Heart right ventricle (tissue), 16 donors: ENCODE measurements at places on chromosomes 5 and 9. TPM values are rescaled to one million over a fixed set of nuclear protein-coding genes. Genes with fewer than 3 reads are reported as not detected.

DNA sequence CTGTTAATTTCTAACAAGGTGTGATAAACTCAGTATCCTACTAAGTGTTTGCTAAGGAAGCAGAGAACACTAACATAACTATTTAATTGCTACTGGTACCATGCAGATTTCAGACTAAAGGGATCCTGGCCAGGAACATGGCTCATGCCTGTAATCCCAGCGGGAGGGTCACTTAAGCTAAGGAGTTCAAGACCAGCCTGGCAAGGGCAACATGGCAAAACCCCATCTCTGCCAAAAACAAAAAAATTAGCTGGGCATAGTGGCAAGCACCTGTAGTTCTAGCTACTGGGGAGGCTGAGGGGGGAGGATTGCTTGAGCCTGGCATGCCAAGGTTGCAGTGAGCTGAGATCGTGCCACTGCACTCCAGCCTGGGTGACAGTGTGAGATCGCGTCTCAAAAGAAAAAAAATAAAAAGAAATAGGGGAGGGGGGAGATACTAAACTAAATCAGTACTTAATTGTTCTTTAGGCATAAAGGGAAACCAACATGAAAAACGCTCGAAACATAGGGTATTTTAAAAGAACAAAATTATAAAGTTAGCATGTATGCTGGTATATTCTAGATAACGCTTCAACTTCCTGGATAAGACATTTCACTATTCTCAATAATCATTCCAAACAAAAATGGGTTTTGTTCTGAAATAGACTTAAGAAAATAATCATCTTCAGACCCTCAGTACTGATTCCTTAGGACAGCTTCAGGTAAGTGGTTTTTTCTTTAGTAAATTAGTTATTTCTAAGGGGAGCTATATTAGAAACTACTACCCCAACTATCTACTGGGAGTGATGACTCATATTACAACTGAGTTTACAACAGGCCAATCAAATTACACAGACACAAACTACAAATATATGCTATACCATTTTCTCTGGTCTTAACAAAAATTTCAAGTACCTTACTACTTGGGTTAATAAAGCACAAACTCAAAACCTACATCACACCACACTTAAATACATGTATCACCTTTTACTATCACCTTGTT is 3.5 kb downstream of the PANK3 start:
- no peak for DNase-seq
- no peaks in the 10 kb centered on the region for H3K36me3 ChIP-seq
- no peak overlapping the region for H3K4me3 ChIP-seq
- peaks cover 26% of the 10 kb centered on the region for H3K4me1 ChIP-seq
- no peaks in the 10 kb centered on the region for H3K27me3 ChIP-seq

GRCh38 chr5:33523208-33523771 is 82.5 kb downstream of the TARS1 start:
- H3K36me3 ChIP-seq = no peaks in the 10 kb centered on the region
- no peaks in the 10 kb centered on the region for H3K4me1 ChIP-seq
- H3K27ac ChIP-seq = no peak overlapping the region
- H3K4me3 ChIP-seq = no peak overlapping the region

CCDC171 gene
- 1.9 TPM for total RNA-seq

TLX3 gene
- not detected for total RNA-seq

DNA sequence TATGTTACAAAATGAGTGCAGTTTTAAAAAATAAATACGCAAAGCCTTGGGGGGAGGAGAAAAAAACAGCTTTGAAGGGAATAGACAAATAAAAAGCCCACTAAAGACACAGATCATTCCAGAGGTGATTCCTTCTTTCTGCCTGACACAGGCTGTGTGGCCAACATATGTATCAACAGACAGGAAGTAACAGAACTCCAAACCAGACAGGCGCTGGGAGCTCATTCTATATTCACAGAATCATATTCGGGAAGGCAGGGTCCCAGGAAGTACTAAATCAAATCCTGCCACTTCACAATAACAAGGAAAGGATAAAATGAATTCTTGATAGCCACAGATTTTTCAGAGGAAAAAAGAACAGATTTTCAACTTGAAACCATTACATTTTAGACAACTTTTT is 62.1 kb downstream of the SEMA5A start:
- no peaks in the 10 kb centered on the region for H3K36me3 ChIP-seq
- no peak overlapping the region for H3K4me3 ChIP-seq
- H3K4me1 ChIP-seq = no peaks in the 10 kb centered on the region
- no peaks in the 10 kb centered on the region for H3K27me3 ChIP-seq
- H3K27ac ChIP-seq = no peak overlapping the region

ECSCR gene
- 16.3 TPM for total RNA-seq

OR13C8 gene
- total RNA-seq = not detected

- peaks cover 44% of the 10 kb centered on the region for H3K4me1 ChIP-seq
- no peaks in the 10 kb centered on the region for H3K27me3 ChIP-seq
- H3K4me3 ChIP-seq = no peak overlapping the region
- peaks cover 63% of the 10 kb centered on the region for H3K36me3 ChIP-seq
- no peak for DNase-seq
Observed at GRCh38 chr9:93123561-93124283, 10.3 kb downstream of the NINJ1 start.

DNA sequence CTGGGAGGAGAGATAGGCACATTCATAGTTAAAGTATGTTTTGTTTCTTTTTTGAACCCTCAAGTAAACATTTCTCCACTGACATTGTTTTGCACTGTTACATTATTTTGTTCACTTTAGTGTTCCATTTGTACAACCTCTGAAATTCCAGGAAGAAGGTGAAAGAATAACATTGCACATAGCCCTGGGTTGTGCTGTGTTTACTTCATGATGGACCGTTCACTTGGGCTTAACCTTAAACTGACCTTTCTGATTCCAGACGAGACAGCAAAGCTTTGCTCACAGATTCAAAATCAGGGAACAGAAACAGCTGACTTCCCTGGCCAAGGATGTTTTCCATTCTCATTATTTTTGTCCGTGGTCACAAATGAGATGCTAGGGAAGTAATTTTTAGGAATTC is 42.8 kb upstream of the GDNF start:
- H3K27ac ChIP-seq = no peak overlapping the region
- H3K4me1 ChIP-seq = no peaks in the 10 kb centered on the region
- H3K4me3 ChIP-seq = no peak overlapping the region
- H3K36me3 ChIP-seq = no peaks in the 10 kb centered on the region

FBLL1 gene
- total RNA-seq = 0.61 TPM

- H3K27me3 ChIP-seq = no peaks in the 10 kb centered on the region
- H3K4me1 ChIP-seq = no peaks in the 10 kb centered on the region
- no peak for DNase-seq
- no peak overlapping the region for H3K27ac ChIP-seq
- no peaks in the 10 kb centered on the region for H3K36me3 ChIP-seq
- H3K4me3 ChIP-seq = no peak overlapping the region
Observed at GRCh38 chr9:36268007-36268427, 9.8 kb upstream of the GNE start.

C5orf46 gene
- total RNA-seq = 7.5 TPM

HTR1A gene
- total RNA-seq = not detected

DNA sequence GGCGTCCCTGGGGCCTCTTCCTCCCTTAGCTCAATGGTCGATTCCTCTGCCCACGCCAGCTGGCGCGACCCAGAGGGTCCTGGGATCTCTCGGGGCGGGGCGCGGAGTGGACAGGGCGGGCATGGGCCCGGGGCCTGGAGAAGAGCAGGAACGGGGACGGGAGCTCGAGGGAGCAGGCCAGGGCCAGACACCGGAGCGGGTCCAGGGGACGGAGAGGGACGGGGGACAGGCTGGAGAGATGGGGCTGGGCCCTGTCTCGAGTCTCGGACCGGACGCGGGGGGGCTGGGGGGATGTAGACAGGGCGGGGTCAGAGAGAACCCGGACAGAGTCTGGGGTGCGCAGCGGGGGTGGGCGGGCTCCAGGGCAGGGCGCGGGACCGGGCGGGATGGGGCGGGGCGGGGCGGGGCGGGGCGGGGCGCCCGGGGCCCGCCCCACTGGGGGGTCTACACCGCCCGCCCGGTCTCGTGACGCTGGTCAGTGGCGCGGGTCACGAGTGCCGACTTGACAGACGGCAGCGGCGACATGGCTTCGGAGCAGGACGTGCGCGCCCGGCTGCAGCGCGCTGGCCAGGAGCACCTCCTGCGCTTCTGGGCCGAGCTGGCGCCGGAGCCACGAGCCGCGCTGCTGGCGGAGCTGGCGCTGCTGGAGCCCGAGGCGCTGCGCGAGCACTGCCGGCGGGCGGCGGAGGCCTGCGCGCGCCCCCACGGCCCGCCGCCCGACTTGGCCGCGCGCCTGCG is at the start of gene UAP1L1:
UAP1L1 (plus strand) TSS at position 508 of the 738 bp plus-strand sequence; CDS start at position 524, 16 bp downstream.
- H3K27ac ChIP-seq = peak within 1 kb of the TSS; percentile 70
- H3K4me1 ChIP-seq = peaks cover 17% of the 10 kb centered on the region
- DNase-seq = peak; percentile 80
- no peaks in the 10 kb centered on the region for H3K27me3 ChIP-seq
- H3K4me3 ChIP-seq = peak within 1 kb of the TSS; percentile 62

DNA sequence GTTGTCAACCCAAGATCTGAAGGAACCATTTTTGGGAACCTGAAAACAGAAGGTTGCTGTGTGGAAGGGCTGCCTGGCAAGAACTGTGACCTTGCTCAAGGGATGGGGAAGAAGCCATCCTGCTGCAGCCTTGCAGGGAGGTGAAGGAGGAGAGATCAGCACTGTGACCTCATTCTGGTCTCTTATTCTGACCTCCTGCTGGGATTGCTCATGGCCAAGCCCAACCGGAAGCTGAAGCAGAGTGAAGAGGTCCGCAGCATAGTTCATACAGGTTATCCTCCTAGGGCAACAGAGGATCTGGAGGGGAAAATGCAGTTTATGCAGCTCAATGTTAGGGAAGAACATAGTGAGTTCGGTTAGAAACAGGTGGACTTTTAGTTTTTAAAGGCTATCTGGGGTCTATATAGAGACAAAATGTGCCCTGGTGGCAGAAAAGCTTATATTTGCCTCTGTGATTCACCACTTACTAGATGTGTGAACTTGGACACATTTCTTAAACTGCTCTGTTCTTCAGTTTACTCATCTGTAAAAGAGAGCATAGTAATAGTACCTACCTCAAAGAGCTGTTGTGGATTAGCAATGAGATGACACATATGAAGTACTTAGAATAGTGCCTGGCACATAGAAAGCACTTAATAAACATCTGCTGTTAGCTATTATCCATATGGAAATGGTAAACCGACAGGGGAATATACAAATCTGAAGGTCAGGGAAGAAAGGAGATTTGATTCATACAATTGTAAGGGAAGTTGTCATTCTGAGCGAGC is 57.9 kb upstream of the BNC2 start:
- no peak for DNase-seq
- no peaks in the 10 kb centered on the region for H3K4me1 ChIP-seq
- H3K4me3 ChIP-seq = no peak overlapping the region
- no peaks in the 10 kb centered on the region for H3K36me3 ChIP-seq

SVEP1 gene
- total RNA-seq = 4.8 TPM

DNA sequence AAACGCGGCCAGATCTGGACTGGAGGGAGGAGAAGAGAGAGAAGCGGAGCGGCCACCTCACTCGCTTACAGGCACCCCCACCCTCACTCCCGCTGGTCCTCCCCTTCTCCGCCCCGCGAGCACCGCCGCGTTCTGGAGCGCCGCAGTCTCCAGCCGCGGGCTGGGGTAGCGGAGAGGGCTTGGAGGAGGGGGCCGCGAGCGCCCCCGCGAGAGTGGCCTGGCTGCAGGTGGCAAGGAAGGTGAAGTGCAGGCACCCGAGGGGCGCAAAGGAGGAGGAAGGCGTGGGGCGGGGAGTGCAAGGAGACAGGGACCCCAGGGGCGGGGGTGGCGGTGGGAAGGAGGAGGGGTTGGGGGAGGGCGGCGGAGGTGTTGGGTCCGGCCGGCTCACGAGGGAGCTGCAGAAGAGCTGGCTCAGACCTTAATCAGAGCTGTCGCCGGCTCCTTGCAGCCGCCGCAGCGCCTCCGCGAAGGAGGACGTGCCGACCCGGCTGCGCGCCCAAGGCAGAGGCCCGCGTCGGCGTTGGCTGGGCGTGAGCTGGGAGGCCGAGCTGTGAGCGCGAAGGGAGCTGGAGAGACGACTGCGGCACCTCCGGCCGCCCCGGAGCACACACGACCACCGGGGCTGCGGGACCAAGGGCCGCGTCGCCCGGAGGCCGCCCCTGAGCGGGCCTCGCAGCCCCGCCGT is at the start of gene DMRT3:
DMRT3 (plus strand) TSS at position 398 of the 685 bp plus-strand sequence. CDS start 347 bp downstream, outside the sequence.
- H3K4me1 ChIP-seq = peaks cover 28% of the 10 kb centered on the region
- no peak within 1 kb of the TSS for H3K27ac ChIP-seq
- DNase-seq = no peak
- H3K4me3 ChIP-seq = no peak within 1 kb of the TSS
- H3K27me3 ChIP-seq = peaks cover 100% of the 10 kb centered on the region

DNA sequence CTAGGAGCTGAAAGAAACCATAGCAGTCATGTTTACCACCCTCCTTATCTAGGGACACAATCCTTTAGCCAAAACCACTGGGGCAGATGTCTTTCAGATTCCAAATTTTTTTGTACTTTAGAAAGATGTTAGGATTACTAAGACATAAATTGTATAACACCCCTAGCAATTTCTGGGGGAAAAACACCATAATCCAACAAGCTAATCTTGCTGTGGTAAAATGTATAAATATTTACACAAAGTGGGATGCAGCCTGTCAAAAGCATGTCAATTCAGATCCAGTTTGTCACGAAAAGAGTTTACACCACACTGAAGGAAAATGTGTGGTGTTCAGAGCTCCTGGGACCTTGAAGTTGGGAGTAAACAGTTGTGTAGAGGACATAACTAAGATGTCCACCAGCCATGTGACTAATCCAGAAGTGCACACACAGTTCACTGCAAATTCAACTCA is 274.3 kb downstream of the ADAMTSL1 start:
- no peaks in the 10 kb centered on the region for H3K27me3 ChIP-seq
- H3K4me1 ChIP-seq = no peaks in the 10 kb centered on the region
- no peak overlapping the region for H3K27ac ChIP-seq

PAX5 gene
- not detected for total RNA-seq

ANKRD34B gene
- not detected for total RNA-seq

DNA sequence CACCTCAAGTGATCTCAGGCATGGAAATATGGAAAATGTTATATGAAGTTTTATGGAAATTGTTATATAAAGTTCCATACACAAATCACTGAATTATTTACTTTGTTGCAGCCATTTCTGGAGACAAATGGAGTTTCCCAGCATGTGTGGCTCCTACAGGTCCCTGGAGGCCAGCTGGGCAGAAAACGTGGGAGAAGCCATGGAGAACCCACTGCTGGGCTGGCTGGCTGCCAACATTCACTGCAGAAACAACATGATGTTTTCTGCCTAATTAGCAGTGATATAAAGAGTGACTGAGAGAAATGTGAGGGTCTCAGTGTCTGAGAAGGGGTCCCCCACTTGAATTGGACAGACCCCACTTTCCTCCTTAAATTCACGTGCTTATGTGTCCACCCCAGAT is 208.8 kb upstream of the IRX2 start:
- H3K36me3 ChIP-seq = no peaks in the 10 kb centered on the region
- no peak overlapping the region for H3K4me3 ChIP-seq
- H3K4me1 ChIP-seq = no peaks in the 10 kb centered on the region

MAPK9 gene
- 39.5 TPM for total RNA-seq

DNA sequence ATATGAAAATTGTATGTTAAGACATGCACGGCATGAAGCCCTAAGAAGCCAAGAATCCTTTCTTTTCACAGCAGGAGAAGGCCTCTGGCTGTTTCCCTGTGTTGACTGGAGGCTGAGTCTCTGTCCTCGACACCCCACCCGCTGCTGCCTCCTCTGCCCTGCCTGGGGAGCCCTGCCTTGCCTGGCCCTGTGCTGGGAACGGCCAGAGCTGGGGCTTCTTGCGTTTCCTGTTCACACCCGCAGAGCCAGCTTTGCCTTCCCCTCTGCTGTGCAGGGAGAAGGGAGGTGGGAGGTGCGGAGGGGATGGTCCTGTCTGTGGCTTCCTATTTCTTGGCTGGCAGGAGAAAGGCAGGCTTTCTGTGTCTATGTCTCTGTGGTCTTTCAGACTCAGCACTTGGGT is 6.9 kb upstream of the GMCL2 start:
- H3K4me1 ChIP-seq = no peaks in the 10 kb centered on the region
- H3K27ac ChIP-seq = no peak overlapping the region
- DNase-seq = no peak
- H3K36me3 ChIP-seq = no peaks in the 10 kb centered on the region
- no peaks in the 10 kb centered on the region for H3K27me3 ChIP-seq
